ENCODE measurements at places on chromosomes 12 and 14.
A peak's percentile ranks its signal among the peaks of the same experiment; 100 is the strongest.

DNA sequence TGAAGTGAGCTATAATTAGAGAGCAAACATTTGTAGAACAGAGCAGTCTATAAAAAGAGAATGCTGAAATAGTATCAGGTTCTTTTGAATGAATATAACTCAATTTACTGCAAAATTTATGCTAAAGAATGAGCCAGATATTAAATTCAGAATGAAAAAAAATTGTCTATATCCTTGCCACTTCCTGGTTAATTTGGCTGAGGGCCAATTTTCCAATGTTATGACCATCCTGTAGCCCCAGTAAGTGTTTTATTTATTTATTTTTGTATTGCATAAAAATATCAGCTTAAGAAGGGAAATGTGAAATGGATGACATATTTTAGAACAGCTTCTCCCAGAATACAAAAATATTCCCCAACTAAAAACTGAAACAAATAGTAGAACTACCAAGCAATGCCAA lies 263.4 kb downstream of the SOX5 start:
- no peak for DNase-seq

- DNase-seq, result no peak
These were observed 104.0 kb downstream of the NCOR2 start for GRCh38 chr12:124463341-124463921.

DNA sequence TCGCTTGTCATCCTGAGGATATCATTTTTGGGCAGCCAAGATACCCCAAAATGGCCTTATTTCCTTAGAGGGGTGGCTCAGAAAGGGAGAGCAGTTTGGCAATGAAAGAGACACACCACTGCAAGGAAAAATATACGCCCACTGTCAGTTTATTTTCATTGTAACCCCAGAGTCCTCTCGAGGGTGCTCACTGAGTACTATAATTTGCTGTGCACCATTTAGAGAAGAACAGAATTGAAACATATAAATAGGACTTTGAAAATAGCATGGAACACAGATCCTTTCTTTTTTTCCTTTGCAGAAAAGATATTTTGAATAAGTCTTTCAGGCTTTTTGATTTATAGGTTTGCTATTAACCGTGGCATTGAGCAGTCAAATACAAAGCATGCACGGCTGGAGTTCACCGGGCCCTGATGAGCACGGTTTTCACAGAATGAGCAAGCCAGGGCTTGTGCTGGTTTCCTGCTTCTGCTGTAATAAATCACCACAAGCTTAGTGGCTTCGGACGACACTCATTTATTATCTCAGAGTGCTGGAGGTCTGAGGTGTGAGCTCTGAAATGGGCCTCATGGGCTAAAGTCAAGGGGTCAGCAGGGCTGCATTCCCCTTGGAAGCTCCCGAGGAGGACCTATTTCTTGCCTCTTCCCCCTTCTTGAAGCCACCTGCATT lies 152.3 kb downstream of the ZNF664 start:
- DNase-seq, result peak; percentile 1

DNA sequence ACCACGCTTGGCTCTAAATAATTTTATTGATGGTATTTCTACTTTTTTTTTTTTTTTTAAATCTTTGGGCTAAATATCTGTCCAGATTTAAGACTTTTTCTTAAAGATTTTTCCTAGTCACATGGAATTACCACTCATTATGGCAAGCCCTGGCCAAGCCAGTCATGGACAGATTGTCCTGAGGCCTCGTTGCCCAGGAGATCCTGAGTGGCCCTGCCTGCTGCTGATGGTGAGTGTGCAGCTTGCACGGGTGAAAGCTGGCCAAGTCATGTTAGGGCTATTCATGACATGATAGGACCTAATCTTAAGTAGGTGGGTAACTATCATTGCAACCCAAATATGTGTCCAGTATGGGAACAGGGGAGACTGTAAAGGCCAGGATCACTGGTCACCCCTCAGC lies 27.8 kb downstream of the GUCY2C start:
- DNase-seq, result no peak

- DNase-seq, result no peak
These were observed 12.4 kb downstream of the MGST1 start for GRCh38 chr12:16359512-16360491.

Data from hypothalamus (tissue), 51 donors.